ENCODE measurements at places on chromosomes 2 and 18.

GRCh38 chr2:54454548-54455130, 1.5 kb upstream of the SPTBN1 start:
- DNase-seq = no peak

- DNase-seq = no peak
Measured at GRCh38 chr2:66507673-66508201, 72.8 kb downstream of the MEIS1 start.

- no peak for DNase-seq
Measured at GRCh38 chr2:206031950-206032567, 53.9 kb downstream of the INO80D start.

- no peak for DNase-seq
Measured at GRCh38 chr2:238121511-238122286, 16.8 kb upstream of the KLHL30 start.

- DNase-seq = no peak
Measured at GRCh38 chr2:24832073-24832461, 38.8 kb downstream of the CENPO start.
